Cerebellar nuclear complex (tissue), 1 donor: ENCODE measurements at places on chromosomes 7 and 10.

DNA sequence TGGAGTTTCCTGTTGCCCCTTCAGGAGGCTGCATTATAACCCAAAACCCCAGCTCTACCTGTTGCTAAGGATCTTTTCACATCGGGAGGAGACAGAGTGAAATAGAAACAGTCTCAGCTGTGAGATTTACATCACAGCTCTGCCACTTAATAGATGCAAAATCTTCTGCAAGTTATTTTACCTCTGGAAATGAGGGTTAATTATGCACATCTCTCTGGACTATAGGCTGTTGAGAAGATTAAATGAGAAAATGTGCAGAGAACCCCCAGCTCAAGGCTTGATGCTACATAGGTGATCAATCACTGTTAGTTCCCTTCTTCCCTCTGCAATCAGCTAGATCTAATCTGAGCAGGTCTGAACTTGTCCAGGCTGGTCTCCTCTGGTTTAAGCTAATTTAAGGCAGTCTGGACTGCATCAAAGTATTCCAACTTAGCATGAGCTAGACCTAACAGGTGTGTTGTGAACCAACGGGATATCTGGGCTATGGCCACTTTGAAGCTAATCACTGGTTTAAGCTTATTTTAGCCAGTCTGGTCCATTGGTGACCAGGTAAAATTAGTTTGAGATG, 8.9 kb upstream of the LRRC18 start:
- DNase-seq: no peak

- DNase-seq: no peak
These were observed 48.4 kb downstream of the GATA3 start for GRCh38 chr10:8102708-8103401.

DNA sequence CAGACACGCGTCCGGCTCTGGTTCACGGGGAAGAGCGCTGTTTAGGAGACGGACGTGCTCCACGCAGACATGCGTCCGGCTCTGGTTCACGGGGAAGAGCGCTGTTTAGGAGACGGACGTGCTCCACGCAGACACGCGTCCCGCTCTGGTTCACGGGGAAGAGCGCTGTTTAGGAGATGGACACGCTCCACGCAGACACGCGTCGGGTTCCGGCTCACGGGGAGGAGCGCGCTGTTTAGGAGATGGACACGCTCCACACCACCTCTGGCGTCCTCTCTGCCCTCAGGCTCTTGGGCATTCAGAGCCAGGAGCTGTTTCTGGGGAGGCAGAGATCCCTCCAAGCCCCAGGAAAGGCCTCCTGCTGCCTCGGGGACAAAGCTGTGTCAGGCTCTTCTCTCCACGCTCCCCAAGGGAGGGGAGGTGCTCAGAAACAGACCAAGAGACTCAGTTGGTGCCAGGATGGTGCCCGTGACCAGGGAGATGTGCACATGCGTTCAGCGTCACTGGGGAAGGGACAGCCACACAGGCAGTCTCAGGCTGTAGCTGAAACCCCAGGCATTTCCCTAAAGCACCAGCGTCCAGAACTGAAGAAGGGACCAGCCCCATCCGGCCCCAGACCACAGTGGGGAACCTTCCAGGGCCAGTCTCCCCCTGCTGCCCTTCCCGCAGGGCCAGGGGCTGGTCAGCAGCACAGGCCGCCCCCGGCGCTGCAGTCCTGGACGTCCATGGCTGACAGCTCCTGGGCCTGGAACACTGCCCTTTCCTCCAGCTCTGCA, 175.6 kb downstream of the ELFN1 start:
- no peak for DNase-seq

GRCh38 chr10:78309536-78310237, 276.0 kb downstream of the RPS24 start:
- DNase-seq: no peak

DNA sequence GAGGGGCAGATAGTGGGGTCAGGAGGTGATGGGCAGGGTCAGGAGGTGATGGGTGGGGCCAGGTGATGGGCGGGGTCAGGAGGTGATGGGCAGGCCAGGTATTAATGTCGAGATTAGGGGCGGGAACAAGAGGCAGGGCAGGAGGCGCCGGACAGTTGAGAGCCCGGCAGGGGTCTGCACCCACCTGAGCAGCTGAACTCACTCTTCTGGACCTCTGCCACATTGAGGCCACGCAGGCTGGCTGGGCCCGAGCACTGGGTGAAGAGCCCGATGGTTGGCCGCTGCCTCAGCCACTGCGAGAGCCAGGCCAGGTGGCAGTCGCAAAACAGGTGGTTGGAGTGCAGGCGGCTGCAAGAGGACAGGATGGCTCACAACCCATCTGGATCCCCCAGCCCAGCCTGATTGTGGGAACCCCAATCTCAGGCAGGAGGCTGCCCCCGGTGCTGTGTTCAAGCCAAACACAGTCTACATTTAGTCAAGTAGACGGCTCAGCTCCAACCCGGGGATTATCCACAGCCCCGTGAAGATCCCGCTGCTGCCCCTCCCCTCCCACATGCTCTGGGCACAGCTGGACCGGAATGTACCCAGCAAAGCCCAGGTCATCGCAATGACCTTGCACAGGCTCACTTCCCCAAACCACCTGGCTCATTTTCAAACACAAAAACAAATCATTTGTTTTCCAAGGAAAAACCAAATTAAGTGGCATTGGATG, 122.3 kb downstream of the SLIT1 start:
- no peak for DNase-seq

DNA sequence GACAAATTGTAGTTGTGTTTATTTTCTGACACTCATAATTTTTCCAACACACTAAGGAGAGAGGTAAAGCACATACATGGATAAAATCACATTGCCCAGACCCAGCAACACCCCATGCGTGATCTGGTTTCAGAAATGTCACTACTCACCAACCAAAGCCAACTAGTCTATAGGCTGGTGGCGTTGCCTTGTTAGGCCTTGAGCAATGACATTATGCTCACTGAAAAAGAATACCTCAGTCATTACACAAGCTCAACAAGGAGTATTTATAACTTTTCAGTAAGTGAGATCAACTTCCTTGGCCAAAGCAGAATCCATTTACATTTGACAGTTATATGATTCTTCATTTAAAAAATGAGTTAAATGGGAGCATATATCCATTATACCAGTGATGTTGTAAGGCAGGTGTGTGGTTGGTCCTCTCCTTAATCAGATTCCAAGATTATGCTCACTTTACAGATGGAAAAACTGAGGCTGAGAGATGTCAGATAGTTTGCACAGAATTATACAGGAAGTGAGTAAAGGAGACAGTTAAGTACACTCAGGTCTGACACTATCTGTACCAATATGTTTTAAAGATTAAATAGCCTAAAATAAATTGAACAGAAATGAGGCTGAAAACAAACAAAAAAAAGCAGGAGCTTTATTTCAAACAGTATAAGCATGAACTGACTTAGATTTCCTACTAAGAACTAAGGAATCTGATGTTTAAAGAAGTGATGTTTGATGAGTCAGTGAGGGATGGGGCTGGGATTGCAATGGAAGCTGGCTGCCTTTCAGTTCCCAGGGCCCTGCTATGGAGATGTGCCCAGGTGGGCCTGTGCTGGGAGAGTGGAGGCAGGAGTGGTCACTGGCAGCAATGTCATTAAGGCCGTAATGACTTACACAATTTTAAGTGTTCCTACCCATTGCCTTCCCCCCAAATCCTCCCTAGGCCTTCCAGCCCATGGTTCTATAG, 118.3 kb downstream of the RAPGEF5 start:
- no peak for DNase-seq

GRCh38 chr10:73863039-73863817, 11.1 kb downstream of the CAMK2G start:
- DNase-seq: no peak

GRCh38 chr7:45242261-45242660, 84.7 kb downstream of the RAMP3 start:
- no peak for DNase-seq

DNA sequence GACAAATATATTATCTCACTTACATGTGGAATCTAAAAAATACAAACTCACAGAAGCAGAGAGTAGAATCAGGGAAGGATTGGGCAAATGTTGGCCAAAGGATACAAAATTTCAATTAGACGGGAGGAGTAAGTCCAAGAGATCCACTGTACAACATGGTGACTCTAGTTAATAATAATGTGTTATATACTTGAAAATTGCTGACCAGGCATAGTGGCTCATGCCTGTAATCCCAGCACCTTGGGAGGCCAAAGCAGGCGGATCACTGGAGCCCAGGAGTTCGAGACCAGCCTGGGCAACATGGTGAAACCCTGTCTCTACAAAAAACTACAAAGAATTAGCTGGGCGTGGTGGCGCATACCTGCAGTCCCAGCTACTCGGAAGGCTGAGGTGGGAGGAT, 16.4 kb downstream of the MTERF1 start:
- no peak for DNase-seq
